Mucosa of descending colon (tissue), 3 donors: ENCODE measurements at places on chromosomes 11 and 22.

GRCh38 chr11:94519478-94520084 is 7.3 kb downstream of the C11orf97 start:
- no peak for DNase-seq

- no peak for DNase-seq
Observed at GRCh38 chr11:117679461-117679860, 117.6 kb downstream of the DSCAML1 start.

DNA sequence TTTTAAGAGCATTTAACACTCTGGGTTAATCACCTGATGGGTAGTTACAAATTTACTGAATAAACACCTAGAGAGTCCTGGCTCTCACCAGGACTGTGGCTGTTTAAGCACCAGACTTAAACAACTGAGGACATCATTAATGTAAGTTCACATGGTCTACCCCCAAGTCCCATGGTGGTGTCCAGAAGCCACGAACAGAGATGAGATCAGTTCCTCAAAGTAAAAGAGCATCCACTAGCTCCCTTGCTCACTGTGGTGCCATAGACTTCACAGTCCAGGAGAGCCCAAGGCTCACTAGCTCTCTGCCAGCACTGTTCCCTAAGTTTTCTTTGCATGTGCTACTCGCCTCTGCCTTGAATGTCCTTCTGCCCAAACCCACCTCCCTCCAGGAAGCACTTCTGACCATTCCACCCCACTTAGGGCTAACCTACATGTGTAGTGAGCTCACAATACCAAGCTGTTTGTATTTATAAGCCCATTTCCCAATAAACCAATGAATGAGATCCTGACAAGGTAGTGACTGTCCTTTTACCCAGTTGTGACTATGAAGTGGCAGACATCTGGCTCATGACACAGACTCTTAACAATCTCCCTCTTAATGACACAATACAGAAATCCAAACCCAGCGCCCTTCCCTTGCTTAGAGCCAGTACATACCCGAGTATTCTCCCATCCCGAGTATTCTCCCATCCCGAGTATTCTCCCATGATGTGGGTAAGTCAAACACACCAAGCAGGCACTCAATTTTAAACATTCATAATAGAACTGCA is 15.7 kb downstream of the NAP1L4 start:
- no peak for DNase-seq

DNA sequence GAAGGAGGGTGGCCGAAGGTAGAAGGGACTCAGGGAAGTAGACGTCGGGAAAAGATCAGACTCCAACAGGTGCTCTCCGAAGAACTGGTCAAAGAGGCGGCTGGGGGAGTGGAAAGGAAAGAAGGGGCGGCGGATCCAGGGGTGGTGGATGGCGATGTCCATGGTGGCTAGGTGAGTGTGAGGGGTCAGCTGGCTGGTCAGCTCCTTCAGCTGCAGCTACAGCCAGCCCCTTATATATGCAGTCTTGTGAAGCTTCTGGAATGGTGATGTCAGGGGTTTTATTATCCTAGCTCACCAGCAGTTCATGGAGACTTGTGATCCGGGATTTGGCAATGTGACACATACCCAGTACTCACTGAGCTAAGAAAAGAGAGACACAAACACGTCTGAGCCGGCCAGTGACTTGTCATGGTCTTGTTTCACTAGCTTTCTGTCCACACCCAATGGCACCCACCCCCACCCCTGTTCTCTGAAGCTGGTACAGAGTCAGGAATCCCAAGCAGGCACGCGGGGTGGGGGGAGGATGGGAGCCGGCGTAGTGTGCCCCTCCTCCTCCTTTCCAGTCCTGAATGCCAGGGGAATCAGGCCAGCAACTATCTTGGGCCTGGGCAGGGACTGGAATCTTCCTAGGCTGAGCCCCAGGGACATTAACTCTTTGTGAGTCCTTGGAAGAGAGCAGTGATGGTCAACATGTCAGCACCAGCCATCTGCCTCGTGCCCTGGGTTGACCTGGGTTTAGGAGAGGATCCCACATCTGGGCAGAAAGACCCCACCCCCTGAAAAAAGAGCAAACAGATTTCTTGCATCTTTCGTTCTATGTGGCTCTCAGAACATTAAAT is at the start of gene CRYAB:
Gene CRYAB, minus strand, starts transcription at position 208 of the 839 bp plus-strand sequence. Its CDS starts 46 bp downstream, at position 162.
- DNase-seq = peak; percentile 58

DNA sequence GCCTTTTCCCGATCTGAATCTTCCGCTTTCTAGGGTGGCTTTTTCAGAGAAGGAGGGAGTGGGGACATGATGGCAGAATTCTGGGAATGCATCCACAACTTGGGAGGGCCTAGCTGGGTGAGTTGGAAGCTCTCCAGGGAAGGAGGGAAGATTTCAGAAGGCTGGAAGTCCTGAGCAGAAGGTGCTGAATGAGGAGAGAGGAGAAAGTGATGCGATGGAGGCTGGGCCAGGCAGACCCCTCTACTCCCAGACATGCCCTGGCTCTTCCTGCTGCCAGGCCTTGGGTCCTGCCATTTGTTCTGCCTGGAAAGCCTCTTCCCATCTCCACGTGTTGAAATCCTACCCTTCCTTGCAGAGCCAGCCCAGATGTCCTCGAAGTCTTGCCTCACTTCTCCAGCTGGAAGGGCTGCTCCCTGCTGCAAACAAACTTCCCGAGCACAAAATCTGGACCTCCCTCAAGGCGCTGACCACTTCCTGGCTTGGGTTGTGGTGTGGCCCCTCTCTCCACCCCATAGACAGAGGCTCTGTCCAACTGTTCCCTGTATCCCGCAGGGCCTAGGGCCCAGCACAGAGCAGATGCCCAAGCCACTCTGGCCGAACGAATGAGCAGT is 16.8 kb downstream of the LRRC32 start:
- DNase-seq = no peak
